ENCODE measurements at places on chromosomes 7 and 10.

DNA sequence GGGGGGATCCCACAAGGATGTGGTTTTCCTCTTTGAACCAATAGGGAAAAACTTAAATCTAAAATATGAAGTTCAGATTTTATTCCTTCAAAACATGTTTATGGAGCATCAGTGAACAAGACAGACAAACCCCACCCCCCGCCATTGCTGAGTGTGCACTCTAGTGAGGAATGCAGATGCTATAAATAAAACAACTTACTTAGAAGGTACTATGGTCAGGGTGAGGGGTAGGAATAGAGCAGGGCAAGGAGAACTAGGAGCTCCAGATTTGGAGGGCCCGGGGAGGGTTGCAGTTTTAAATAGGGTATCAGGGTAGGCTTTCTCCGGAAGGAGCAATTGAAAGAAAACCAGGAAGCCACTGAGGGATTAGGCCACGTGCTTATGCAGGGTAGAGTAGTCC lies 47.9 kb downstream of the CELF2 start:
- no peak for ATAC-seq

DNA sequence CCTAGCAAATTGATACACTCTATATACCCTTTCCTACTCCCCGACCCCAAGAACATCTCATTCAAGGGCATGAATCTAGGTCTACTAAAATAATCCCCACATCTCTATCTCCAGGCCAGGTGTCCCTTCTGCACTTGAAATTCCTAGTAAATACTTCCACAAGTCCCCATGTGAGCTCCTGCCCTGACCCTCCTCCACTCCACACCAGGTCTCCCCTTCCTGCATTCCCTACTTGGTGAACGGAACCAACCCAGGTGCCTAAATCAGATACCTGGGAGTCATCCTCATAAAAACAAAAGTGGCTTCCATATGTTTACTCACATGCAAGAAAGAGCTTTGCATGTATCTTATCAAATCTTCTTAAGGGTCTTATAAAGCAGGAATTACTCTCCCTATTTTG lies 69.2 kb downstream of the COA1 start:
- ATAC-seq, result no peak

- peak; percentile 41 for ATAC-seq
Observed at GRCh38 chr7:76065016-76065612, 17.2 kb downstream of the MDH2 start.

- no peak for ATAC-seq
Observed at GRCh38 chr7:100602889-100603725, 944 bp downstream of the PCOLCE start.

GRCh38 chr7:114426382-114426781 lies 11.8 kb downstream of the FOXP2 start:
- no peak for ATAC-seq

DNA sequence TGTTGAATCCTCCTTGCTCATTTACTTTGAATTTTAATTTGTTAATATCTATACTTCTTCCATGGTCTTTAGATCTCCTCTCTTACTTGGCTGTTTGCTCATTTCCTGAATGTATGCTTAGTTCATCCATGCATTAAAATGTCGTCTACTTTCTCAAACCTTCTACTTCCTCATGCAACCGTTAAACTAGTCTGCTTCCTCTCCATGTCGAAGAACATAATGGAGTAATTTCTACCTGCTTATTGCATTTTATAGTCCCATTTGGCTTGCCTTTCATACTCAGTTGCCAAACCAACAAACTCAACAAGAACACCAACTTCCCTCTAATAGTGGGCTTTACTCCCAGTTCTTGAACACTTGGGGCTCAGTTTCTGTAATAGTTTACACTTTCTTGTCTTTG lies 43.8 kb upstream of the SEMA3D start:
- ATAC-seq, result no peak

DNA sequence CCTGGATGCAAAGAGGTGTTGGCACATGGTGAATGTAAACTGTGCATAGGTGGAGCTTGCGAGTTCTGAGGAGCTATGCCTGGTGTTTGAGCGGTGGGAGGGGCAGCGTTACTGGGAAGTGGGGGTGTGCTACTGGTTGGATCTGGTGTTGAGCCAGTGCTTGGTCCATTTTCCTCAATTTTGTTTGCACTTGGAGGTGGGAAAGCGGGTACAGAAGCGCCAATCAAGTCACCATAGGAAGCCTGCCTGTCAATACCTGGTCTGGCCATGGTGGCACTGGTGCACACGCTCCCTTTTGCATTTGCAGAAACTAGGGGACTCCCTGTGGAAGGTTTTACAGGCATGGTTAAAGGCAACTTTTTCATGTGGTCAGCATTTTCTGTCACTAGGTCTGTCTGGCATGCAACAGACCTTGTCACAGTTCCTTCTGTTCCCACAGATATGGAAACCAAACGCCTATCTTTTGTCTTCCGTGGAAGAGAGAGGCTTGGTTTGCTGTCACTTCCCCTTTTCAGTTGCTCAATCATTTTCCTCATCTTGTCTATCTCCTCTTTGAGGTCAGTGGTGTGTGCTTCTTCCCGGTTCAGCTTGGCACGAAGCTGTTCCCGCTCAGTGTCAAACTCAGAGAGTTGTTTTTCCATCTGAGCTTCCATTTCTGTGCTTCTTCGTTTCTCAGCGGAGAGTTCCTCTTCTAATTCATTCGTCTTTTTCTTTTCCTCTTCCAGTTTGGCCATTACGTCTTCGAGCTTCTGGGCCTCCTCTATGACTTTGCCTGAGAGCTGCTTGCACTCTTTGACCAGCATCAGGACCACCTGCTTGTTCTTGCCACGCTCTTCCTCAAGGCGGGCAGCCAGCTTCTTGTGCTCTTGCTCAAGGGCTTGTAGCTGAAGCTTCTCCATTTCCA lies 81.1 kb downstream of the CTTNBP2 start:
- ATAC-seq, result no peak

DNA sequence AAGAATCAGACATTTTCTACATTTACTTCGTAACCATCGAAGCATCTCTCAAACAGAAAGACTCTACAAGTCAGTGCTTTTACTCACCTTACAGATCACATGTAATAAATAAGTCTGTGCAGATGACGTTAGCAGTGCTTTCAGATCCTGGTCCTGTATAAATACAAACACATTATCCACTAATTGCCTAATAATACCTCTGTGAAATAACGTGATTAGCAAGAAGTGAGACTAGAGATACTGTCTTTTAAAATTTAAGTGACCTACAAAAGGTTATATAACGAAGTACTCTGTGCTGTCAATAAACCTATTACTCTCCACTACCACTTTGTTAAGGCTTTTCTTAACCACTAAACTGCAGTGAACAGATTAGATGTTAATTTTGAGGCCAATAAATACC lies 246.9 kb downstream of the NSUN6 start:
- ATAC-seq, result no peak
